ENCODE measurements at places on chromosomes 1 and 21.

DNA sequence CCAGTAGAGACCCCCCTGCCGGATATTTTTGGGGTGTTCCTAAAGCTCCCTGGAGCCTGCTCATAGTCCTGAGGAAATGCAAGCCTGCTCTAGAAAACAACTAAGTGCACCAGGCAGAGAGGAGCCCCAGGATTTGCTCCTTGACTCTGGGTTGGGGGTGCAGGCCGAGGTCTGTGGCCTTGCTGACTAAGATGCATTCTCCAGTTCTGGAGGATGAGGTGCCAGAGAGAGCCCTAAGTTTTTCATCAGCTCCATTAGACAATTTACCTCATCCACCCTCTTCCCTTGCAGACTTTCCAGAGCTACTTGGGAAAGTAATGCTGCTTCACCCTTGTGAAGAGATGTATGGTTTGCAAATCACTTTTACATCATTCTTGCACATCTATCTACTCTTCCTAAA lies 9.1 kb downstream of the TUFT1 start:
- DNase-seq, result no peak

- no peak for DNase-seq
Observed at GRCh38 chr1:51000160-51000559, 30.1 kb downstream of the CDKN2C start.

DNA sequence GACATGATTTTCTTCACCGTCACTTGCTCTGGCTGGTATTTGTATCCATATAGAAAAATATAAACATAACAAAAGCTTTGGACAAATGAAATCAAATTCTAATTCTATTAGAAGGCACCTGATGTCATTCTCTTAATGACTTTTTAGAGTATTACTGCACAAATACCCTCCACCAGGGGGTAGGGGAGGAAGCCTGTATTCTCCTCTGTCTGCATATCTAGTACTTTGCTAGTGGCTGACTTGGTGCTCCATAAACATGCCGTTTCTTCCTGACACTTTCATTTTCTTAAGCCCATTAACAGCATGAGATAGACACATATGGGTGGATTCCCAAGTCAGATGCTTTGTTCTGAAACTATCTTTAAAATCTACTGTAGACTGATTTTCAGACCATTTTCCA lies 20.6 kb upstream of the KCNJ15 start:
- no peak for DNase-seq

DNA sequence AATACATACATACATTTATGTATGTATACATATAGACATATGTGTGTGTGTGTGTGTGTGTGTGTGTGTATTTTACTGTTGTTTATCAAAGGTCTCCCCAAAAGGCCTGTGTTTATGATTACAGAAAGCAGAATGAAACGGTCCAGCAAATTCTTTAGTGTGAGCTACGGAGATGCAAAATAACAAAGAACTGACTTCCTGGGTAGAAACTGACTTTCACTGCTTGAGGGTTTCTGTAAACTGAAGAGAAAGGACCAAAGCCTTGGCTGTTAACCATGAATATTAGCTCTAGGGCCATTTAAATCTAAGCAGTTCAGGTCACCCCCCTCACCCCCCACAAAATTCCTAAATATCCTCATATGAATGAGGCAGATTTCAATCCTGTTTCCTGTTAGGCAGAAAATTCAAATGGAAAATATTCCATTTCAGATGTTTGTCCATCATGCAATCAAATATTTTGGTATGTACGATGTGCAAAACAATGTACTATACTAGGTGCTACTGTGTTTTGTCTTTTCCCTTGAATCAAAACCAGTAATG lies 213.2 kb downstream of the TGFB2 start:
- DNase-seq, result no peak

DNA sequence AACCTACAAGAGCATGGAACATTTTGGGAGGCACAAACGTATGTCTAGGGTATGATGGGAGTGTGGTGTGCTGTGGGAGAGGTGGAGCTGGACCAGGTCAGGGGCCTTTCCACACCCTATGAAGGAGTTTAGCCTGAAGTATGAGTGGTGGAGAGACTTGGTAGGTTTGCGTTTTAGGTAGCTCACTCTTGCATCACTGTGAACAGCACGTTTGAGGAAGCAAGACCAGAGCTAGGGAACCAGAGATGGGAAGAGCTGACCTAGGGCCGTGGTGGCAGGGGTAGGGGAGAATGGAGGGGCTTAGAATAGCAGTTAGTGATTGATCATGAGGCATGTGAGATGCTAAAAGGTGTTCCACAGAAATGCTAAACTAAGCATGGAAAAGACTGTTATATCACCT lies 25.1 kb upstream of the ZFP69B start:
- no peak for DNase-seq

DNA sequence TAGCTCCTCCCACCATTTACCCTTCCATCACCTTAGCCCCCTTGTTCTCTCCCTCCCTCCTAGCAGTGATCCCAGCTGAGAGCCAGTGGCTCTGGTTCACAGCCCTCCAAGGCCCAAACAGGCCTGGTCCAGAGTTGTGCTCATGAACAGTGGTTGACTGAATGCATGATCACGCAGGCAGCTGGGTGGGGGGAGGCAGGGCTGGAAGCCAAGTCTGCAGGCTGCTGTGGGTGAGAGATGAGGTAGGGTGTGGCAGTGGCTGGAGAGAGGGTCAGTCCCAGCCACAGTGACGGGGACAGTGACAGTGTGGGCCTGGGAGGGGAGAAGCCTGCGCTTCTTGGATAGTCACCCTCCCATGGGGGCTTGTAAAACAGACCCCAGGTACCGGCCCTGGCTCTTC lies 22.2 kb downstream of the EPHA8 start:
- no peak for DNase-seq

- no peak for DNase-seq
Observed at GRCh38 chr1:59340411-59341307, 43.8 kb downstream of the FGGY start.

GRCh38 chr1:182259968-182260367 lies 131.6 kb downstream of the GLUL start:
- DNase-seq, result no peak

DNA sequence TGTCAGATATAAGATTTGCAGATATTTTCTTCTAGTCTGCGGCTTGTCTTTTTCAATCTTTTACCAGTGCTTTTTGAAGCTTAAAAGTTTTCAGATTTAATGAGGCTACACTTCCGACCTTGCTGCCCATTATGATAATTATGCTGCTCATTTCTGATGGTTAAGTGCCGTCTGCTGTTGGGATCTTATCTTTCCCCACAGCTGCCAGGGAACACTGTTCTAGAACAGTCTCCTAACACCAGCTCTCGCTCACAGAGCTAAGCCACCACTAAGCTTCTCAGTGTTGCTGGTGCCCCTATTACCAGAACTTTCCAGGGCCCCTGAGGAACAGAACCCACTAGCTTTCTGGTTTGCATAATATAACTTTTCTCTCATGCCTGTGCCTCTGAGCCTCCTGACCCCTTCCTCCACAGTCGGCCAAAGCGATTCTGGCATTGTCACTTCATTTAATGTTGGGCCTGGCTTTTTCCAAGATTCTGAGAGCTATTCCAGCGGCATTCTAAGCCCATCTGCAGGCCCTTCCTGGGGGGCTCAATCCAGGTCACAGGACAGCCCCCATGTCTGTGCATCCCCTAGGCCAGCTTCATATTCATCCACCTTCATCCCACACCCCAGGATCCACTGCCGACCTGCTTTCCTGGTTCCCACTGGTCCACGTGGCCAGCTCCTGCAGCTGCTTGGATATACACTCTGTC lies 237.0 kb downstream of the PTPRU start:
- no peak for DNase-seq

DNA sequence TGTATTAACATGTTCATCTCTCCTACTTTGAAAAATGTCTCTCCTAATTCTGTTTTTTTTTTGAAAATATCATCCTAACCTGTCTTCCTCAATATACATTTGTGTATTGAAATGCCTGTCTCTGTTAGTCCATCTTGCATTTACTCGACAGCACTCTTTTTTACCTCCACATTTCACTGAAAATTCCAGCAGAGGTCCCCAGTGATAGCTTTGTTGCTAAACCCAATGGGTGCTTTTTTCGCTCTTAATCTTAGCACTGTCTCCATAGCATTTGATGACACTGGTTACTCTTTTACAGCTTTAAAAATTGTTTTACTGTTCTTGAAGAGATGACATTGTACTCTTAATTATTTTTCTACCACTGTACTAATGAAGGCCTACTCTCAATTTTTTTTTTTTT lies 10.8 kb downstream of the OSBPL9 start:
- no peak for DNase-seq

GRCh38 chr1:181630838-181631237 lies 147.5 kb downstream of the CACNA1E start:
- no peak for DNase-seq

GRCh38 chr1:55070293-55071164 lies 31.2 kb downstream of the PCSK9 start:
- DNase-seq, result no peak

DNA sequence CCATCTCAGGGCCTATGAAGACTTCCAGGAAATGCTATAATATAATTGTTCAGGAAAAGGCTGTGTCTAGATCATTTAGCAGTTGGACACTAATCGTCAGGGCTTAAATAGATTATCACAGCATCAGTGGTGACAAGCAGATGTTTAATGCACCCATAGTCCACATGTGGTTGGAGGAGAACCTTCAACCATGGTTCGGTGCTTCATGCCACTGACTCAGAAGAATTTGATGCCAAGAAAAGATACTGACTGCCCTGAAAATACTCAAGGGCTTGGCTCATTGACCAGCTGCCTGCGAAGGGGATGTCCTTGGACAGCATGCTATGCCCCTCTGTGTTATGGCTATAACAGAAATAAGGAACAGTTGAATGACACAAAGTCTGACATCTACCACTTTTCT lies 175.7 kb downstream of the HHIPL2 start:
- DNase-seq, result no peak

- DNase-seq, result no peak
Observed at GRCh38 chr21:18987520-18988026, 584.0 kb upstream of the TMPRSS15 start.

GRCh38 chr1:213987422-213987926 lies 299 bp upstream of the PROX1 start:
- DNase-seq, result no peak
